ENCODE measurements at places on chromosomes 3 and 15.

- DNase-seq = no peak
These were observed 126.8 kb downstream of the KCNAB1 start for GRCh38 chr3:156246961-156247725.

DNA sequence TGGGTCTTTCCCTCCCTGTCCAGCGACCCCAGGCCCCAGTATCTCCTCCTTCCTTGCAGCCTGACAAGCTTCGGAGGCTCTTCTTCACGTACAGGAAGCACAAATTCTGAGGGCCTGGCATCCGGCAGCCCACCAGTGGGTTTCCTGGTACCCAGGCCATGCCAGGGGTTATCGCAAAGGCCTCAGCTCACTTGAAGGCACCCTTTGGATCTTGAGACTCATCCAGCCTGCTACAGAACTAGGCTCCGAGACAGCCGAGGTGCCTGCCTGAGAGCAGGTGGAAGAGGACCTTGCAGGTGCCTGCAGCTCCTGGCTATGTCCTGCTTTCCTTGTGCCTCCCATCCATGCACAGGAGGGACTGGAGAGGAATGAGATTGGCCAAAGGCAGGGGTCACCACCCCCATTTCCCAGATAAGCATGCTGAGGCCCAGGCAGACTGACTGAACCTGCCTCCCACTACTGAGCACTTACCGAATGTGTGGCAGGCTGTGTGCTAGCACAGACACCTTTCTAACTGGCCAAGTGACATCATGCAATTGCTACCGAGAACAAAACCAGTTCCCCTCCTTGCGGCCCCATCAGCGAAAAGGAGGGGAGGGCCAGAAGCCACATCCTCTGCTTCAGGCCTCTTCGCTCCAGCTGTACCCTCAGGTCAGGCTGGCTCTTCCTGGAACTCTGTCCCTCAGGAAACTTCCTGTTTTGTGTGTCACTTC, 11.2 kb downstream of the SH2D7 start:
- no peak for DNase-seq

DNA sequence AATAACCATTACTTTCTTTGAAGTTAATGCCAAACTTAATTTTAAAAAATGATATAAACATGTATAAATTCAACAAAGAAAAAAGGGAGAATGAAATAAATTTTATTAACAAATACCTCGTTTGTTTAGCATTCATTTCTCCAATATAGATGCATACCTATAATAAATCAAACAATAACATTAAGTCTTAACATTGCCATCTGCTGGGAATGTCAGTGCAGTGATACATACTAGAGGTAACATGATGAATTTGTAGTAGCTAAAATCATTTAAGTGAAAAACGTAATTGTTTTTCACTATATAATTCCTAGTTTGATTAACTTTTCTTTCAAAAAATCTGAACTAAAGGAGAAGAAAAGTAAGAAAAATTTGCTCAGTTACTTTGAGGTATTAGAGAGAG, 340.2 kb upstream of the CBLB start:
- DNase-seq = no peak

DNA sequence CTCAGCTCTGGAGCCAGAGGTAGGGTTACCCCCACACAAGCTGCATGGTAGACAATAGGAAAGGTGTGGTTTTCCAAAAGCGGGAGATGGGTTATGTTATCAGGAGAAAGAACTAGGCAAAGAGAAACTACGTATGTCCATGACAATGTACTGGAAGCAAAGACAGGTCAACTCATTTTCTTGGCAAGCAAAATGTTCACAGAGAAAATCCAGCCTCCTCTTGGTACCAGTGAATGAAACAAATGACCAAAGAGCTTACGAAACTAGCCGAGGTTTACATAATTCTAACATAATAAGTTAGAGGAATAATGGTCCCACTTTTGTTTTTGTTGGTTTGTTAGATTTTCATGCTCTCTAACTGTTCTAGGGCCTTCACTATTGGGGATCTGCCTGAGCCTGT, 338.1 kb upstream of the TGFBR2 start:
- no peak for DNase-seq

- no peak for DNase-seq
These were observed 34.0 kb downstream of the ZNF592 start for GRCh38 chr15:84782346-84782745.

DNA sequence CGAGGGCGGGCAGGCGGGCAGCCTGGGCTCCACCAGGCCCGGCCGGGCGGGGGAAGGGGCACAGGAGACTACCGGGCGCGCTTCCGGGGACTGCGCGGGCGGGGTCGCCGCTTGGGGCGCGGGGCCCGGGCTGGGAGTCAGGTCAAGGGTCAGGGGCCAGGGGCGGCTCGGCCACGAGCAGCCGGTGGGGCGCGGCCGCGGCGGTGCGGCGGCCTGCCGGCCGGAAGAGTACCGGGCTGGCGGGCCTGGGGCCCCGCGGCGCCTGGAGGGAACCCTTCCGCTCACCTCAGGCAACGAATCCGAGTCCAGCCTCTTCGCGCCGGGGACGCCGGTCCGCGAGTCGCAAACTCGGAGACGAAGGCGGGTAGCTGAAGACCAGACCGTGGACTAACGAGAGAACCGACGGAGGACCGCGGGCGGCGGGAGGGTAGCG, 225 bp downstream of the RHOA start:
- DNase-seq = no peak

GRCh38 chr3:11632564-11632963, 11.2 kb downstream of the VGLL4 start:
- no peak for DNase-seq

GRCh38 chr15:50813865-50814264, 48.4 kb upstream of the SPPL2A start:
- no peak for DNase-seq

GRCh38 chr3:58874795-58875194, 175.0 kb downstream of the CFAP20DC start:
- DNase-seq = no peak

DNA sequence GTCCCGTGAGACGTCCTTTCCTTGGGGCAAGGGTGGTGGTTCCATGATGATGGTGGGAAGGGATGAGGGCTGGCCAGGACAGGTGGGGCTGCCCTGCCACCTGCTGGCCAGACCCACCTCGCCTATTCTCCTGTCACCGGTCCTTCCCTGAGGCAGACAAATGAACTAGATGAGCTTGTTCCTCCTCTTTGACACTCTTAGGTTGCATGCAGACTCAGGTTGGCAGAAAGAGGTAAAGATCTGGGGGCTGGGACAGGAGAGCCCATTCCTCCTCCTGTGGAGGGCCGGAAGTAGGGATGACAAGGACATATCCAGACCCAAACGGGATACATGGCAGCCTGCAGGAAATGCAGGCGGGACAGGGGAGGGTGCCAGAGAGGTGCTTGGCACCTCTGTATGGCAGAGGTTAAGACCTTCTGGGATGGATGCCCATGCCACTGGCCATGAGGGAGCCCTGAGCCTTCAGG, 38.6 kb downstream of the ACSBG1 start:
- DNase-seq = peak; percentile 8

DNA sequence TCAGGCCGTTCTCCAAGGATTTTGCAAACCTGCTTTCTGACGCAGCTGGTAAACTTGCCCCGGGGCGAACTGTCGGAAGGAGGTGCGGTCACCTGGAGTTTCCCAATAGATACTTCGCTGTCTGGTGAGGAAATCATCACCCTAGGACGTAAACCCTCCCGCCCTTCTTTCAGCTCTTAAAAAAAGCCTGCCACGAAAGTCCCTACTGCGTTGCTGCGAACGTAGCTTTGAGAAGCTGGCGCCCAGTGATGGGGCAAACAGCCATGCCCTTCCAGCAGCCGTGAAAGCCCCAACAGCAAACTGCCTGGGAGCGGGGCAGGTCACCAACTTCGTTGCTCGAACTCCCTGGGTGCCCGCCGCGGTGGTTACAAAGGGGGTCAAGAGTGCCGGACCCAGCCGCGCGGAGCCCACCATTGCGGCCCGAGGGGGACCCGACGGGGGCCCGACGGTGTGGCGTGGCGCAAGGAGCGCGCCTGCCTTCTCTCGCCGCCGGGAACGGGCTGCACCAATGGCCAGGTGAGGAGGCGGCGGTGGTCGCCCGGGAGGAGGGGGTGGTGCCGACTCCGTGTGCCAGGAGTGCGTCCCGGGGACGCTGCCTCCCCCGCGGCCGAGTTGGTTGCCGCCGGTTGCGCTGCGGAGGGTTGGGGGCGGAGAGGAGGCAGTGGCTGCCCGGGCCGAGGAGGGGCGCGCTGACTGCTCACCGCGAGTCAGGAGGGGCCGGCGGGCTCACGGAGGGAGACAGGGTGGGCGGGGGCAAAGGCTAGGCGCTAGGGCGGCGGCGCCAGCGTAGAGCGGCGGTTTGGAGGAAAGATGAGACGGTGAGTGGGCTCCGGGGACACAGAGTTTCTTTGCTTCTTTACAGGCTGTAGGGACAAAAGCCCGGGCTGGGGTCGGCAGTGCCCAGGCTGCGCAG, at the start of gene PHLDB2:
Gene PHLDB2 (plus strand): TSS at position 205 of the 913 bp plus-strand sequence. CDS start 24,813 bp downstream, outside the sequence.
- DNase-seq = peak; percentile 15

GRCh38 chr15:101081900-101082299, 162.7 kb downstream of the LRRK1 start:
- no peak for DNase-seq

- DNase-seq = no peak
These were observed 26.0 kb downstream of the ACAP2 start for GRCh38 chr3:195416795-195417194.

GRCh38 chr3:127546554-127546953, 44.0 kb downstream of the TPRA1 start:
- no peak for DNase-seq

DNA sequence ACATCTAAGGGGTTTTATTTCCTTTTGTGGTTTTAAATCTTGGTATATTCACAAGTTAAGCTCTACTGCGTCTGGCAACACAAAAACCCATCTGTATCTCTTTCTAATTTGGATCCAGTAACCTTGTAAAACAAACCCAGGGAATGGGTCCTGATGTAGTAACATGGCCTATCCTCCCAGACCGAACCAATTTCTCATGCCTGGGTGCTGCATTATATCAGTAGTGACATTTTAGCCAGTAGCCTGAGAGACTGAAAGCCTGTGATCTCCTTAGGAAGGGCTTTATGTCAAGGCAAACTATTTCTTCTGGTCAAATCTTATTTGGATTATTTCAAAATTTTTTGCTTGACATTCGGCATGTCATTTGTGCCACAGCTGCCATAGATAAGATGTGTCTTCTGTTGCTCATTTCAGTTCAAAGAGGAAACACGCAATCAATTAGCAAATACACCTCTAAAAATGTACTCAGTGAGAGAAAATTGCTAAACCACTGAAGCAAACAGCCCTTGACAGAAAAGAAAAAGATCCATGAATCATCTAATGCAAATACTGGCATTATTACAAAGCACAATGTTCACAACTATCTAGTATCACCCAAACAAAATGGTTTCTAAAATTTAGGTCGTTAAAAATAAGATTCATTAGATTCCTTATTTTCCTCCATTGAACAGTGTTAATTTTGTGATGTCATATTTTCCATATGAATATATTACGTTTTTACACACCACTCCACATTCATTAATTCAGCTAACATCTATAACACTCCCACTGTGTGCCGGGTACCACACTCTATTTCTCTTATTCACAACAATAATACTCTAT, 4.0 kb downstream of the NPTN start:
- DNase-seq = peak; percentile 27

- no peak for DNase-seq
These were observed 40.9 kb downstream of the SAMMSON start for GRCh38 chr3:70040386-70040785.

- no peak for DNase-seq
These were observed 35.1 kb upstream of the EIF3J start for GRCh38 chr15:44501768-44502366.

All from NCI-H774 (cell line).